ENCODE measurements at places on chromosomes 4 and X. TPM values are rescaled to one million over a fixed set of nuclear protein-coding genes. Genes with fewer than 3 reads are reported as not detected.

DNA sequence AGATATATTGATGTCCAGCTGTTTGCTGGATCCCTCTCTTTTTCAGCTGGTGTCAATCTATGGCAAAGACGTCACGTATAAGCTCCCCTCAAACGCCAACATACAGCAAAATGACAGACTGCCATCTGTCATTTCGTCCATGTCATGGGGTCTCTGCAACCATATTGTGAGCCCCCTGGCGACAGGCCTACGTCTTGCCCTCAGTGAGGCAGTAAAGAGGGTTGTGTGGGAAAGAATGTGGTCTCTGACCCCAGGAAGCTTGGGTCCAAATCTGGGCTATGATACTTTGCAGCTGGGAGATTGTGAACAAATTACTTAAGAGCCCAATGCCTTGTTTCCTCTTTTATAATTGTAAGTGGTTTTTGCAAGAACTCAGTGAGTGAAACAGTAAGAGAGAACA is 7.4 kb downstream of the SUPT20HL2 start:
- H3K36me3 ChIP-seq: no peaks in the 10 kb centered on the region
- no peak overlapping the region for H3K4me3 ChIP-seq
- H3K4me1 ChIP-seq: no peaks in the 10 kb centered on the region
- H3K27ac ChIP-seq: no peak overlapping the region

- H3K27ac ChIP-seq: no peak overlapping the region
- H3K4me3 ChIP-seq: no peak overlapping the region
- no peaks in the 10 kb centered on the region for H3K36me3 ChIP-seq
- H3K4me1 ChIP-seq: no peaks in the 10 kb centered on the region
Measured at GRCh38 chr4:96598465-96598864, 758.6 kb downstream of the PDHA2 start.

- DNase-seq: peak; percentile 20
- H3K27me3 ChIP-seq: no peaks in the 10 kb centered on the region
- H3K27ac ChIP-seq: no peak overlapping the region
- no peak overlapping the region for H3K4me3 ChIP-seq
- no peaks in the 10 kb centered on the region for H3K4me1 ChIP-seq
- H3K36me3 ChIP-seq: no peaks in the 10 kb centered on the region
Measured at GRCh38 chrX:69068301-69069085, 96.8 kb downstream of the PJA1 start.

GRCh38 chr4:120691106-120691505 is 231.4 kb downstream of the PRDM5 start:
- H3K36me3 ChIP-seq: no peaks in the 10 kb centered on the region
- H3K4me1 ChIP-seq: no peaks in the 10 kb centered on the region
- no peak for DNase-seq
- H3K27ac ChIP-seq: no peak overlapping the region

DNA sequence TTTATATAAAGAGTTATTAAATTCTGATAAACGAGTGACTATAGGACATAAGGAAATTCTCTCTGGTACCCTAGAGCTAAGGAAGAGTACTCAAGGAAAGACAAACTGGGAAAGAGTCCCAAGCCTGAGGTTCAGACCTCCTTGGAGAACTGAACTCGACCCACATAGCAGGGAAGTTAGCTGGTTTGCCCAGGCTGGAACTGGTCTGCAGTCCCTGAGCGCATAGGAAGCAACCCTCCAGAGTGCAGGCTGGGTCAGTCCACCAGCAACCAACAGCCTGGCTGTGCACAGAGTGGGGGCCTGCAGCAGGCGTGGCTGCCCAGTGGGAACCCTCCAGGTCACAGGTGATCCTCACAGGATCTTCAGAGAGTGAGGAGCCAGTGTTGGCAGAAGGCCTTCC is 114.1 kb downstream of the SOWAHB start:
- no peak overlapping the region for H3K4me3 ChIP-seq
- no peaks in the 10 kb centered on the region for H3K27me3 ChIP-seq
- no peak for DNase-seq

DNA sequence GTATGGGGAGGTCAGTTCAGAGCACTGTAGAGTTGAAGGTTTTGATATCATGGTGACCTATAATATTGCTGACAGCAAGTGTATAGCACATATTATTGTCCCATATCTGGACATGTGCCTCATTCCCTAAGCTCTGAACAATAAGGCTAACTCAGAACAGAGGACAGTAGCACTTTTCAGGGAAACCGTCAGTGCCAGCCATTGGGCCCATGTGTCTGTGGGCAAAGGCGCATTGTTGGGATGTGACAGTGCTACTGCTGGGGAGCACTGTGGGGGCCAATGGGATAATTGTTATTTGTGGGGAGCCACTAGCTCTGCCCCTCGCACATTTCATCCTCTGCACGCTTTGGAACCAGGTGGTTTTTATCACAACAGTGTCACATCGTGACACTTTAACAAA is 136.2 kb downstream of the ELOVL6 start:
- no peaks in the 10 kb centered on the region for H3K4me1 ChIP-seq
- DNase-seq: no peak
- no peak overlapping the region for H3K27ac ChIP-seq

DNA sequence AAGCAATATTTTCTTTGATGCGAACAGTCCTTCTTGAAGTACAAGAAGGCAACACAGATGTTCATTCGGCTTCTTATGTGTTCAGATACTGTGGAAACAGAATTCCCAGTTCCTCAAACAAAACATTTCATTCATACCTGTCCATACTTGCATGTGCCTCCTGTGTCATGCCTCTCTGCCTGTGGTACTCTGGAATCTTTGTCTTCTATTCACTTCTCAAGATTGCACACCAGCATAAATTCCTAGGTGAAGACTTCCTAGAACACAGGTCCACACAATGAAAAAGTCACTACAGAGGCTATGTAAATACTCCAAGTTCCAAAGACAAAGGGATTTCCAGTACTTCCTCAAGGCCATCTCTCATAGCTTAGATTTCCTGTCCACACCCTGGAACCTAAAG is 367.2 kb downstream of the AFF2 start:
- DNase-seq: no peak
- no peaks in the 10 kb centered on the region for H3K4me1 ChIP-seq
- H3K27ac ChIP-seq: no peak overlapping the region
- no peak overlapping the region for H3K4me3 ChIP-seq
- H3K27me3 ChIP-seq: peaks cover 29% of the 10 kb centered on the region

DNA sequence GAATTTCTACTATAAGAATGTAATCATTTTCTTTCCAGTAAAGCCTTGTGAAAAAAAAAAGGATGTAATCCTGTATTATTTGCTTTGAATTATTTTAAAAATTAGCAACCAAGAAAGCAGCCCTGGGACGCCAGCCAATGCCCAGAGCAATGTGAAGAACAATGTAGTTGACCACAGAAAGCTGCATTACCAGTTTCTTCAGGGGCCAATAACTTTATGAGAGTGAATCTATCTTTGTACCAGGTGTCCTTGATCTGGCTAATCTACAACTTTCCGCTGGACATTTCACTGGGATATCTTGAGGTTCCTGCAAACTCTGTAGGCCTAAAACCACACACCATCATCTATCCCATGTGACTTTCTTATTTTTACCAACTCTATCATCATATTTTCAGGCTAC is 7.6 kb upstream of the KLHL2 start:
- DNase-seq: no peak
- H3K27me3 ChIP-seq: no peaks in the 10 kb centered on the region
- H3K4me1 ChIP-seq: no peaks in the 10 kb centered on the region
- no peak overlapping the region for H3K27ac ChIP-seq
- no peaks in the 10 kb centered on the region for H3K36me3 ChIP-seq

DNA sequence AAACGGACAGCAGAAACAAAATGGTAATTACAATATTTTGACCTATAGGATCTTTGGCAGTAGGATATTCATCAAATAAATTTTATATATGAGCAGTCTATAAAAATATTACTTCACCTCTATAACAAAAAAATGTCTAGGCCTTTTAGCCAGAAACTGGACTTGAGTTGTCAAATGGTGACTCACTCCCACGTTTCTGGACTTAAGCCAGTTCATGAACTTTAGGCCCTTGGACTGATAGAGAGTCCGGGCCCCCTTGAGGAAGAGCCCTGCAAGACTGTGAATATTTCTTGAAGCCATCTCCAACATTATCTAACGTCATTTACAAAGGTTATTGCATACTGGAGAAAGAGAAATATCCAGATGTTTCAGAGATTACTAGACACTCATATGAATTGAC is 106.8 kb upstream of the FAM47A start:
- no peak overlapping the region for H3K27ac ChIP-seq
- H3K36me3 ChIP-seq: no peaks in the 10 kb centered on the region
- no peak for DNase-seq
- H3K27me3 ChIP-seq: no peaks in the 10 kb centered on the region

DNA sequence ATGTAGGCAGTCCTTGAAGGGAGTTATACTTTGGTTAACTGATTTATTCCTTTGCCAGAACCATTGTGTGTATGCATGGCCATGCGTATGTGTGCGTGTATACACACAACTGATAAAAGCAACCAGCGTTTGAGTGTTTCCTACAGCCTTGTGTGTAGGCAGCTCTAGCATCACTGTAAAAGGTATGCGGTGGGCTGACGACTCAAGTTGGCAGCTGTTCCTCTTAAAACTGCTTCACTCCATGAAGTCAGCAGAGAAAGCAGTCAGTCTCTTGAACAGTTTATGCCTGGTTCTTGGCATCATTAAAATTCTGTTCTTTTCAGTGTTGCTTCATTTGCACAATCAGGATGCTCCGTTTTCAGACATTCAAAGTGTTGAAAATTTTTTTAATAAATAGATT is 103.5 kb upstream of the FRMPD4 start:
- no peak overlapping the region for H3K4me3 ChIP-seq
- no peaks in the 10 kb centered on the region for H3K27me3 ChIP-seq
- H3K36me3 ChIP-seq: no peaks in the 10 kb centered on the region
- no peaks in the 10 kb centered on the region for H3K4me1 ChIP-seq

DNA sequence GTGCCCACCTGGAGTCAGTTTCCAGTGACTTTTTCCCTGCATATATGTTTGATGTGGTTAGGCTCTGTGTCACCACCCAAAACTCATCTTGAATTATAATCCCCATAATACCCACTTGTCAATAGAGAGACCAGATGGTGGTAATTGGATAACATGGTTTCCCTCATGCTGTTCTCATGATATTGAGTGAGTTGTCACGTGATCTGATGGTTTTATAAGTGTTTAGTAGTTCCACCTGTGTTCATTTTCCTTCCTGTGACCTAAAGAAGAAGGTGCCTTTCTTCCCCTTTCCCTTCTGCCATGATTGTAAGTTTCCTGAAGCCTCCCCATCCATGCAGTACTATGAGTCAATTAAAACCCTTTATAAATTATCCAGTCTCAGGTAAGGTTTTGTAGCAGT is 740.9 kb downstream of the ARAP2 start:
- no peak overlapping the region for H3K4me3 ChIP-seq
- no peaks in the 10 kb centered on the region for H3K27me3 ChIP-seq
- H3K4me1 ChIP-seq: no peaks in the 10 kb centered on the region
- H3K27ac ChIP-seq: no peak overlapping the region
- no peaks in the 10 kb centered on the region for H3K36me3 ChIP-seq
- DNase-seq: no peak

DNA sequence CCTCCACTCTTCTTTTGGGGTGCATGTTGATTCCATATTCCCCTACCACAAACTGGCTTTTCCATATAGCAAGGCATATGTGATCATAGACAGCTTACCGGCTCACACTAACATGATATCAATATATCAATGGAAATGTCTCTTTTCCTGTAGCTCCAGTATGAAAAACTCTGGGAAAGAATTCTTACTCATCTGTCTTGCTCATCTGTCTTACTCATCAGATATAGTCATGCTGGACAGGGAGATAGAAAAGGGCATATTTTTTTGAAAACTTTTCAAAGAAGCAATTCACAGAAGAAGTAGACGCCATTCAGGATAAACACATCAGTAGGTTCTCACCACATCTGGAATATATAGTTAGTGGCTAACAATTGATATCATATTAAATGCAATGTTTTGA is 794.7 kb downstream of the RAB28 start:
- no peaks in the 10 kb centered on the region for H3K4me1 ChIP-seq
- H3K27me3 ChIP-seq: no peaks in the 10 kb centered on the region

GRCh38 chrX:19986531-19986930 is 4.3 kb downstream of the BCLAF3 start:
- H3K4me3 ChIP-seq: no peak overlapping the region
- no peak for DNase-seq
- H3K27me3 ChIP-seq: no peaks in the 10 kb centered on the region
- no peaks in the 10 kb centered on the region for H3K4me1 ChIP-seq
- H3K36me3 ChIP-seq: no peaks in the 10 kb centered on the region
- no peak overlapping the region for H3K27ac ChIP-seq

DNA sequence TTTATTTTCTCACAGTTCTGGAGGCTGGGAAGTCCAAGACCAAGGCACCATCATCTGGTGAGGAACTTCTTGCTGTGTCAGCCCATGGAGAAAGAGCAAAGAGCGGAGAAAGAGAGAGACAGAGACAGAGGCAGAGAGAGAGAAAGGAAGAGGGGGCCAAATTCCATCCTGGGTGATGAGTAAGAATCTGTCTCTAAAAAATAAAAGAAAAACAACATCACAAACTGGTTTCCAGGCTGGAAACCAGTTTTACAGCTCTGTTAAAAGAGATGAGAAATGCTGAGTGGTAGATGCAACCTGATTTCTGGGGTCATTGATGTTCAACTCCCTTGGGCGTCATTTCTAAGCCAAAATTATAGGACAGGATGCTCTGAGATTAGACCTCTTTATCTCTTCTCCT is 72.9 kb downstream of the SHOX start:
- no peaks in the 10 kb centered on the region for H3K27me3 ChIP-seq
- H3K27ac ChIP-seq: no peak overlapping the region
- H3K36me3 ChIP-seq: no peaks in the 10 kb centered on the region

GRCh38 chrX:128929271-128930057 is 593.8 kb downstream of the SMARCA1 start:
- H3K36me3 ChIP-seq: no peaks in the 10 kb centered on the region
- H3K4me3 ChIP-seq: no peak overlapping the region
- H3K4me1 ChIP-seq: no peaks in the 10 kb centered on the region
- no peak for DNase-seq

GRCh38 chr4:153646261-153646660 is 37.8 kb upstream of the TLR2 start:
- no peaks in the 10 kb centered on the region for H3K27me3 ChIP-seq
- no peak overlapping the region for H3K4me3 ChIP-seq
- H3K27ac ChIP-seq: no peak overlapping the region
- H3K4me1 ChIP-seq: no peaks in the 10 kb centered on the region

- peaks cover 41% of the 10 kb centered on the region for H3K27me3 ChIP-seq
- no peaks in the 10 kb centered on the region for H3K36me3 ChIP-seq
- peak; percentile 58 for DNase-seq
Measured at GRCh38 chrX:129938081-129938480, 32.1 kb downstream of the UTP14A start.

GRCh38 chrX:153443476-153444332 is 2.2 kb downstream of the TREX2 start:
- no peak overlapping the region for H3K27ac ChIP-seq
- no peaks in the 10 kb centered on the region for H3K36me3 ChIP-seq
- H3K4me3 ChIP-seq: no peak overlapping the region
- H3K27me3 ChIP-seq: no peaks in the 10 kb centered on the region

The SLC25A43 gene
- 5.2 TPM for total RNA-seq

The TBC1D25 gene
- total RNA-seq: 10.9 TPM

The WDR17 gene
- 9.2 TPM for total RNA-seq

The IQSEC2 gene
- 14.7 TPM for total RNA-seq

The DCX gene
- total RNA-seq: 1.4 TPM
